ENCODE measurements at places on chromosomes 6 and 20.

GRCh38 chr20:3162080-3162611 is 2.5 kb upstream of the FASTKD5 start:
- DNase-seq = no peak

DNA sequence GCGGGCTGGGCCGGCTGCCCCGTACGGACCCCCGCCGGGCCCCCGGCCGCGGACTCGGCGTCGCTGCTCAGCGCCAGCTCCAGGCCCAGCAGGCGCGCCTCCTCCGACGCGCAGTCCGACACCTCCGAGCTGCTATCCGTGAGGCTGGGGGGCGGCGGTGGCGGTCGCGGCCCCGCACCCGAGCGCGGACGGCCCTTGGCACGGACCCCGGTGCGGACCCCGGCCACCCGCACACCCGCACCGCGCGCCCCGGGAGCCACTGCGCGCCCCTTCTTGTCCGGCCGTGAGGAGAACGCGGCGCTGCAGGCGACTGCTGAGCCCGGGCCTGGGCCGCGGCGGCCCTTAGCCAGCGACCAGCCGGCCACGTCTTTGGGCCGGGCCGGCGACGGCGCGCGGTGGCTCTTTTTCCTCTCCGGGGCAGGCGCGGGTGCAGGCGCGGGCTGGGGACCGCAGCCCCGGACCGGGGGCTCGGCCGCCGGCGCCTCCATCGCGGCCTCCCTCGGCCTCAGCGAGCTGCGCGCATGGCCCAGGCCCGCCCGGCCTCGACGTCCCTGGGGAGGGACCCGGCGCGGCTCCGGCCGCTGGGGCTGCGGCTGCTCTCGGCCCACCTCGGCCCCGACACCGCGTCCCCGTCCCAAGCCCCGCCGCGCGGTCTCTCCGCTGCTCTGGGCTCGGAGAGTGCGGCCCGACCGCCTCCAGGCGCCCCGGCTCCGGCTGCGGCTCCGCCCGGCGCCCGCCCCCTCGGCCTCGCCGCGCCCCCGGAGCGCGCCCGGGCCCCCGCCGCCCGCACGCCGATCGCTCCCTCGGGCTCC is 12.9 kb upstream of the TLDC2 start:
- no peak for DNase-seq

- DNase-seq = no peak
These were observed 160.3 kb downstream of the PREX1 start for GRCh38 chr20:48667481-48667880.

- no peak for DNase-seq
These were observed 105.0 kb downstream of the SCML4 start for GRCh38 chr6:107719160-107719559.

DNA sequence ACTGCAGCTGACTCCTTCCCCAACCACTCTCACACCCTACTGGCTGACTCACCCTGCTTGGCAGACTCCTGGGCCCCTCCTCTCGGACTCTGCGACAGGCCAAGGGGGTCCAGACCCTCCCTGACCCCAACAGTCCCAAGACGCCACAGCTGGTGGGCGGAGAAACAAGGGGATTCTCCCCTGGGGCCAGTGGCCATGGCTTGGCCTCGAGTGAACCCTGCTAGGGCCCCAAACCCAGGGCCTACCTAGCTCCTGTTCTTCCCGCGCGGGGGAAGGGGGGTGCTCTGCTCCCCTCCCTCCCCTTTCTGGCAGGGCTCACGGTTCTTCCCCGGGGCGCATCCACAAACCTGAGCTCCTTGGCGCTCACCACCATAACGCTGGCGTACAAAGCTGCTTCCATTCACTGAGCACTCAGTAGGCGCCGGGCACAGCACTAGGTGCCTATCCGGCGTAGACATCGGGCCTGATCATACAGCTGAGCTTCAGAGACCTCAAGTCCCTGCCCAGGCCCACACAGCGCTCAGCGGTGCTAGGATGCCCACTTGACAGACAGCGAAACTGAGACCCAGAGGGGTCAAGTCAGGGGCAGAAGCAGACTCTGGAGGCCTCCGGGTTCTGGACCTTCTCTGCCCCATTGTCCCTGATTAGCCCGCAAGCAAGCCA is 597 bp downstream of the ADA start:
- DNase-seq = no peak

DNA sequence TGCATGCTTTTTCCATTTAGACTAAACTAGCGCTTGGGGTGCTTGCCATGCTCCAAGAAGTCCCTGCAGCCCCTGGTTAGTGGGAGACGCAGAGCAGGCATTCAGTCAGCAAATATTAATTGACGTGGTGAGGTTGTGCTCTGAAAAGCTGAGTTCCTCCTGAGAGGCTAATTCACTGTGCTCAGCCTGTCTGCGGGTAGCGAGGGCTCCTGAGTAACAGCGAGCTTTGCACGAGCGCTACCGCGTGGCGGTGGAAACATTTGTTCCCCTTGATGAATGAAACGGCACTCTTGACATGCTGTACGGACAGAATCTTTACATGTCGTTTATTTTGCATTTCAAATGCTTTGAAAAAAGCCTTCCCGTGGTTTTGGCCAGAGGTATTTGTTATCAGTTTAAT is 170.6 kb upstream of the AGPAT4 start:
- DNase-seq = no peak

- no peak for DNase-seq
These were observed 192.7 kb upstream of the PMEPA1 start for GRCh38 chr20:57902473-57902872.

DNA sequence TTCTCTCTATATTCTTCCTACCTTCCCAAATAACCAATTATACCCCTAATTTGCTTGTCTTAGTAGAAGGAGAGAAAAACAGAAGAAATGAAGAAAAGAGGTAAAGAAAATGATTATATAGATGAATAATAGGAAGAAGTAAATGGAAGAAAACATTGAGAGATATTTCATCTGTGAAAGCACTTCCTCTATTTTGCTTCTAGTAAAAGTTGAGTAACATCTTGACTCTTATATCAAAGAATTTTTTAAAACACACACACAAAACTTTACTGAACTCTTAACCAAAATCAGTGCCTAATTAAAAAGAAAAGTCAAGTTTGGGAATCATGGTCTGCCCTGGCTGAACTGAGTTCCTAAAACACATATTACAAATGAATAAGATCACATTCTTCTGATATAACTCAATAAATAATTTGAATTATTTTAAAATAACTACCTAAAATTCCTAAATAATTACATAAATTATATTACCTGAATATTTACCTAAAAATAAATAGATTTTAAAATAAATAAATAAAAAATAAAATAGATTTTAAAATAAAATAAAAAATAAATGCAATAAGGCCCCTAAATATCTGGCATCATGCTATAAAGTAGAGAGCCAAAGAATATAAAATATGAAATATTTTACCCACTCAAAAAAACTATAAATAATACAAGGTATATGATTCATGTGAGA is 8.8 kb downstream of the SLC17A2 start:
- no peak for DNase-seq

- DNase-seq = no peak
These were observed 39.1 kb upstream of the ANKEF1 start for GRCh38 chr20:9995510-9996272.

DNA sequence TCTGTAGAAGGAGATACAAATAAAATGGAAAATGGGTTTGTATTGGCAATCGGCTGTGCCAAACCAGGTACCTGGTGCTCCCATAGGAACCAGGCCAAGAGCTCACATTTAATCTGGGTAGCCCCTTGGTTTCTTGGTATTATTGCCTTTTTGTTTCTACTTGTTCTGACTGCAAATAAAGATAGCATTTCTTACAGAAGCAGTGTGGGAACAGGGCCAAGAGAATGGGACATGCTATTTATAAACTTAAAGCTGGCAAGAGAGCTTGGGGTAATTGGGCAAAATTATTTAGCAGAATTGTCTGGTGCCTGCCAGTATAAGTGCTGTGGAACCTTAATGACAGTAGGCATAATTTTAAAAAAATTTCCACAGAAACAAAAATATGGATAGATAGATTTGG is 113.5 kb upstream of the GLP1R start:
- no peak for DNase-seq

DNA sequence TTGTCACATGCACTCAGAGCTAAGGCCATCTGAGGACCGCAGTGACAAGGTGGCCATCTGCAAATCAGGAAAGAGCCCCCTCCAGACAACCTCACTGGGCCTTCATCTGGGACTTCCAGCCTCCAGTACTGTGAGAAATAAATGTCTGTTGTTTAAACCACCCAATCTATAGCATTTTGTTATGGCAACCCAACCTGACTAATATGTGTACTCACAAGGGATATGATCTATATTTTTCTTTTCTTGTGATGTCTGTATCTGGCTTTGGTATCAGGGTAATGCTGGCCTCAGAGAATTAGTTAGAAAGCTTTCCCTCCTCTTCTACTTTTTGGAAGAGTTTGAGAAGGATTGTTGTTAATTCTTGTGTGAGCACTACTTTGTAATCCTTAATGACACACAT is 37.5 kb upstream of the ENTPD6 start:
- no peak for DNase-seq

- DNase-seq = no peak
These were observed 23.3 kb downstream of the TMC2 start for GRCh38 chr20:2559651-2560050.

GRCh38 chr6:163605385-163606097 is 191.0 kb downstream of the QKI start:
- DNase-seq = no peak

GRCh38 chr6:56902641-56903464 is 52.1 kb upstream of the BEND6 start:
- peak; percentile 22 for DNase-seq

DNA sequence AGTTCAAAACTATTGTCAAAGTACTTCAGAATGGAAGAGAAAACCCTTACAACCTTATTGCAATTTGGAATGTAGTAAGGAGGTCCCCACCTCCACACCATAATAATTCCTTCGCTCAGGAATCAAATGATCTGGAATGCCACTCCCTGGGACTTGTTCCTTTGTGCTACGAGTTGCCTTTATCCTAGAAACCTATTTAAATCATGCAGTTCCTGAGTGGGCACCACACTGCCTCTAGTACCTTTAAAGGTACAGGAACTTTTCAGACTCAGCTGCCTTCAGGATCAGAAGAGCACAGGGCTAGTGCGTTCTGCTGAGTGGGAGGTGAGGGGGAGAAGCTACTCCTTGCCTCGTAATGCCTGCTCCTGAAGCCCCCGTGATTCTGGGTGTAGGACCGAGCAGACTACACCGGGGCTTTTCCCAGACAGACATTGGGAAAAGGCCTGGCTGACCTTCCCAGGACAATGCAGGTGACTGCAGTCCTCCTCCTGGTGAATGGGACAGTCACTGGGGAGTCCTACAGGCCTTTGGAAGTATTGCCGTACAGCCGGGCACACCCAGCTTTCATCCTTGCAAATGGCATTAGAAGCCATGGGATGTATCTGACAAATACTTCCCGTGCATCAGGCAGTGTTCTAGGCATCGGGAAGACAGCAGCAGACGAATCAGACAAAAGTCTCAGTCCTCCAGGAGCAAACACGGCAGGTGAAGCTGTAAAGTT is 11.8 kb upstream of the TUBB2B start:
- DNase-seq = no peak

DNA sequence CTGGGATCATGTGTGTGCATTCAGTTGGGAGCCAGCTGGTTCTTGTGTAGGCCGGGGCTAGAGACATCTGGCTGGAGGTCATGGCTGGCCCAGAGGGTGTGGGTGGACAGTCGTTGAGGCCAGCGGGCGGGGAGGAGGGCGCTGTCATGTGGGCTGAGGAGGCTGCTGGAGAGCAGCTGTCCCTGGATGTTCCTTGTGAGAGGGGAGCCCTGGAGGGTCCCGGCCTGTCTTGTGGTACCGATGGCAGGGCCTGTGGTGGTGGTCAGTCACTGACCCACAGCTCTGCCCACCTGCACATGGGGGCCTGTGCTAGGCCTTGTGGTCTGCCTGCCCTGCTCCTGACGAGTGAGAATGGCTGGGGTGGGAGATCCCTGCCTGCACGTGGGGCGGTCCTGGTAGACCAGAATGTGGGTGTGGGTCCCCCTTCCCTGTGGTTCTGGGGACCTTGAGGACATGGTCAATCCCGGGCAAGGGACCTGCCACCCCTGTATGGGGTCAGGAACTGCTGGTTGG is 1.9 kb upstream of the C20orf204 start:
- DNase-seq = no peak

- DNase-seq = no peak
These were observed 283.4 kb downstream of the TBC1D7 start for GRCh38 chr6:13044896-13045295.

DNA sequence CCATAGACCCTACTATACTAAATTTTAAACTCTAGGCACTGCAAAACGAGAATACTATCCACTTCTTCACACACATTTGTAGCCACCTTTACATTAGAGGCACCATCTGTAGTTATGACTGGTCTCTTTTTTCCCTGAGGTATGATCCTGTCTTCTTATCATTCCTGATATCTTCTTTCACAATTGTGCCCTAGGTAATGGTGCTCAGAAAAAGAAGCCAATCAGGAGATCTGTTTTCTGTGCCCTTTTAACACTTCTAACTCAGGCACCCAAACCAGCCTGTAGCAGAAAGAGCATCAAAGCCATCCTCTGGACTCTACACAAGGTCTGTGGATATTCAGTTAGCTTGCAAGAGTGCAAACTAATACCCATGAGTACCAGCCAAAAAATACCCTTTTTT is 149.7 kb upstream of the SGK1 start:
- DNase-seq = no peak

DNA sequence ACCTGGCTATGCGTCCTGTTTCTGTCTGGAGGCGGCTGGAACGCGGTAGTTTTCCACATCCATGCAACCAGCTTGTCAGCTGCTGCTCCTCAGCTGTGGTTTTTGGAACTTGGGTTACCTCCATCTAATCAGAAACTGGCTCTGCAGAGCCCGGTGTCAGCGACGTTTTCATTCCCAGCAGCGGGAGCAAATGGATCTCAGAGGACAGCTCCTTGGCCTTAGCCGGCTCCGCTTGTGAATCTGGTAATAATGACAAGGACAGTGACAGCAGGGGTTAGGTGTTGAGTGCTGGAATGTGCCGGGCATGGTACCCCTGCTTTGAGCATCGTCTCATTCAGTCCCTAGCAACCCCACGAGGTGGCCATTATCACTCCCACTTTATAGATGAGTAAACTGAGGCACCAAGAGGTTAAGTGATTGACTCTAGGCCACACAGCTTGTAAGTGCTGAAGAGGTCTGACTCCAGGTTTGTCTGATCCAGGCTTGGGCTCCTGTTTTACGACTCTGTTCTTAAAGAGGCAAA is 1.3 kb downstream of the SLCO4A1 start:
- no peak for DNase-seq

GRCh38 chr20:23513164-23513563 is 22.2 kb downstream of the CST8 start:
- no peak for DNase-seq

All from germinal center (tissue), 1 donor.